Epithelial cell of proximal tubule (primary cell): ENCODE measurements at places on chromosomes 13 and 19.
A peak's percentile ranks its signal among the peaks of the same experiment; 100 is the strongest.

DNA sequence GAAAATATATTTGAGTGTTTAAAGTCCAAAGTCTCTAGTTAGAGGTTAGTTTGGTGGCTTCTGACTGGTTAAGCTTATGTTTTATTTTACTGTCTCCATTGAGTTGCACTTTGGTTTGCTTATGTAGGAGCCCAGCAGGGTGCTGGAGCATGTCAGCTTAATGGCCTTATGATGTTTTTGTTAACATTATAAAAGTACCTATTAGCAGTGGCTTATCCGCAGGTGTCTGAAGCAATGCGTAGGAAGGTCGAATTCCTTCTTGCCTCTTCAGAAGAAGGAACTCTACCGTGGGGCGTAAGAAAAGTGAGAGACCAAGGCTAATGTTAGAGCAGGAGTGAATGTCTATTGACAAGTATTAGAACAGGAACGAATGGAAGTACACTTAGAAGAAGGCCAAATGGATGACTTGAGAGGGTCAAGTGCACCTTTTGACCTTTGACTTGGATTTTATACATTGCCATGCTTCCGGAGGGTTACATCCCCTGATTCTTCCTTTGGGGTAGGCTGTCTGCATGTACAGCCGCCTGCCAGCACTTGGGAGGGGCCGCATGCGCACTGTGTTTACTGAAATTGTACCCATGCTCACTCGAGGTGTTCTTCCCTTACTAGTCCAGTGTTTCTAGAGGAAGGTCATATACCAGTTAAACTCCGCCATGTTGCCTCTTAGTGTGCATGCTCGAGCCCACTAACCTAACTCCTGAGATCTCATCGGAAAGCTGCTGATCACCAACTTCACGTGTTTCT lies 793.9 kb upstream of the PCDH9 start:
- no peak for DNase-seq

- DNase-seq = no peak
These were observed 354.6 kb downstream of the DNAJC15 start for GRCh38 chr13:43377973-43378372.

- DNase-seq = no peak
These were observed 66.2 kb upstream of the GPR183 start for GRCh38 chr13:99373436-99373835.

- no peak for DNase-seq
These were observed 4.8 kb downstream of the FFAR3 start for GRCh38 chr19:35363001-35363590.

DNA sequence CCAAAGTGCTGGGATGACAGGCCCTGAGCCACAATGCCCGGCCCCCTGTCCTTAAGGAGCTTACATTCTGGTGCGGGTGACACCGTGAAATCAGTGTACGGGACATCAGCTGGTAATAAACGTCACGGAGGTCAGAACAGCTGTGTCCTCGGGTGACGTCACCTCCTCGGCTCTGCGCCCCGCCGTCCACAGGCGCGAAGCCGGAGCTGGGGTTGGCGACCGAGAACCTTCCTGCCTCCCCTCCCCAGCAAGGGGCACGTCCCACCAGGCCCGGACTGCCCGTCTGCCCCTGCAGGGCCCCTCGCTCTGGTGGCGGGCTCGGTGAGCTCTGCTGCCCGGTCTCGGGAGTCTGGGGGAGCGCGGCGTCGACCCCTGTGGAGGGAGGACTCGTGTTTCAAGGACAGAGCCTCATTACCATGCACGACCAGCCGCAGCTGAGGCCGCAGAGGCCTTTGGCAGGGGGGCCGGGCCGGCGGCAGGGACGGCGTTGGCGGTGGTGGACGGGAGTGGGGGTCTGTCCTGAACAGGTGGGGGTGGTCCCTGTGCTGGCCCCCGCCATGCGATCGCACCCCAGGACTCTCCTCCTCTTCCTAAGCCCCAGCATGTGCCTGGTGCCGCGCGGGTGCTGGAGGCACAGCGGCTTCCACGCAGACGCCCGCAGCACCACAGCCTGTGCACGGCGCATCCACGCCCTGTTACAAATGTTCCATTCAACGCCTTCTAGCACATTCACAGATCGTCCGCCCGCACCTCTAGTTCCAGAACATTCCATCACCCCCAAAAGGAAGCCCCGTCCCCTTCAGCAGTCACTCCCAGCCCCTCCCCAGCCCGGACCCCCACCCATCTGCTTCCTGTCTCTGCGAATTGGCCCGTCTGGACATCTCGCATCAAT lies 5.4 kb downstream of the LINGO3 start:
- no peak for DNase-seq

DNA sequence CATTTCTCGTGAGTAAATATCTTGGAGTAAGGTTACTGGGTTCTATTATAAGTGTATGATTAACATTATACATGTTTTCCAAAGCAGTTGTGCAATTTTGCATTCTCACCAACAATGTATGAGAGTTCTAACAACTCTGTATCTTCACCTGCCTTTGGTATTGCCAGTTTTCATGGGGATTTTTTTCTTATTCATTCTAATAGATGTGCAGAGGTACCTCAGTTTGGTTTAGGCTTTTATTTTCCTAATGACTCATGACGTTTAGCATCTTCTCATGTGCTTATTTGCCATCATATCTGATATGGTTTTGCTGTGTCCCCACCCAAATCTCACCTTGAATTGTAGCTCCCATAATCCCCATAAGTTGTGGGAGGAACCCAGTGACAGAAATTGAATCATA lies 7.7 kb upstream of the NUDT15 start:
- no peak for DNase-seq

DNA sequence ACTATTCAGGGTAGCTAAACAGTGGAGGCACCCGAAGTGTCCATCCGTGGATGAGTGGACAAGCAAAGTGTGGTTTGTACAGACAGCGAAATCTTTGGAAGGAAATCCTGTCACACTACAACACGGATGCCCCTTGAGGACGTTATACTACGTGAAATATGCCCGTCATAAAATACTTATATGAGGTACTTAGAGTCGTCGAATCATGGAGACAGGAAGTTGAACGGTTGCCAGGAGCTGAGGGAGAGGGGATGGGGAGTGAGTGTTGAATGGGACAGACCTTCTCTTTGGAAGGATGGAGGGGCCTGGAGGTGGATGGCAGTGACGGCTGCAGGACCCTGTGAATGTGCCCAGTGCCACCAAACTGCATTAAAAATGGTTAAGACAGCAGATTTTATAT lies 11.6 kb downstream of the ATP4B start:
- DNase-seq = no peak

DNA sequence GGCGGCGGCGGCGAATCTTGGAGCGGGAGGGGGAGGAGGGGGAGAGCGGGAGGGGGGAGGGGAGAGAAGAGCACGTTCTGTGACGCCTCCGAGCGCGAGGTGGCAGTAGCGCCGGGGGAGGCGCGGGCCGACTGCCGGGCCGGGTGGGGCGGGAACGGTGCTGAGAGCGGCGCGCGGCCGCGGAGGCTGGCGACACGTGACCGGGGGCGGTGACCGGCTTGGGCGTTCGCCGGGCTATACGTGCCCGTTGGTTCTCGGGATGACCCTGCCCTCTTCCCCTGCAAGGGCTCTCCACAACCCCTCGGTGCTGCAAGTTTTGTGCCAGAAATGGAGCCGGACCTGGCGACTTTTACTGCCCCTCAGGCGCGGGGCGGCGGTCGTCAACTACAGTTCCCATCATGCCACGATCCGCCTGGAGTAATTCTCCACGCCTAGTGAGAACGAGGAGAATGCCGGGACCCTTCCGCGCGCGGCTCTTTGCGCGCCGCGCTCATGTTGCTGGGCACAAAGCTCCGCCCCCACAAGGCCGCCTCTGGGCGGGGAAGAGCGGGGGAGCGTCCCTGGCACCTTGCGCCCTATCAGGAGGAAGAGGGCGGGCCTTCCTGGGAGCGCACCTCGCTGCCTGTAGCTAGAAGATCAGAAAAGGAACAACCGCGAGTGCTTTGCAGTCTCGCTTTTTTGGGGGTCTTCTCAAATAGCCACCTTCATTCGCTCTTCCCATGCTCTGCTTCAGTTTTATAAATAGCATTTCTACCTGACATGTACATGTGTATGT lies at the start of gene KPNA3:
TSS of gene KPNA3 (minus strand) at position 133 of the 775 bp plus-strand sequence. CDS start 176 bp downstream, outside the sequence.
- peak; percentile 73 for DNase-seq

DNA sequence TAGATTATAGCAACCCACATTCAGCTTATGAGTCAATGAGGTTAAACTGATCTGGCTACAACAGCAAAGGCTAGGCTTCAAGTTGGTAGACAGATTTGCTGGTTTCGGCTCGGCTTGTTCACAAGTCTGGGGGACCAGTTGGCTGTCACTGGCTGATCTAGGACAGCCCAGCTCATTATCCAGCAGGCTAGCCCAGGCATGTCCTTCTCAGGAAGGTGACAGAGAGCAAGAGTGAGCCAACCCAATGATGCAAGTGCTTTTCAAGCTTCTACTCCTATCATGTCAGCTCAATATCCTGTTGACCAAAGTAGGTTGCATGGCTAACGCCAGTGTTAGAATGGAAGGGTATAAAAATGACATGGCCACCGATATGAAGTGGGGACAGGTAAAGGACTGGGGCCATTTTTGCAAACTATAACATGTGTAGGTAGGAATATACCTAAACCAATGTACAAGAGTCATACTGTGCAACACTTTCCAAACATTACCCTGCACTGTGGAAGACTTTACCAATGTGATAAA lies 220.9 kb upstream of the SOX21 start:
- no peak for DNase-seq

- no peak for DNase-seq
These were observed 3.2 kb downstream of the CCNP start for GRCh38 chr19:40223135-40223822.

GRCh38 chr13:78129823-78130222 lies 211.2 kb upstream of the EDNRB start:
- DNase-seq = no peak

GRCh38 chr19:18172331-18173053 lies 1.1 kb upstream of the IFI30 start:
- DNase-seq = no peak

DNA sequence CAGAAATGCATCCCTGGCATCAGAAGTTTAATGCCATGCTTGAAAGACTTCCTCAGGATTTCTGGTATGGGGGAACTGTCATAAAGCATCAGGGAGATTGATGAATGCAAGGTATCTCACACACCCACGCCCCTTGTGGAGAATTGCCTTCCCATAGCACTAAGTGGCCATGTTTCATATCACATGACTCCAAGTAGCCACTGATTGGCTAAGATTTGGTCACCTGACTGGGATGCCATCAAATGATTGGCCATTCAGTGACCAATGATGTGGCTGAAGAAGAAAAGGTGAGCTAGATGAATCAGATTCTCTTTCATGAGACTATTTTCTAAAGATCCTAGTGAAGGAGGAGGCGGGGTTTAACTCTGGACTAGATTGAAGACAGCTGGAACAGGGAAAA lies 7.3 kb downstream of the KLK8 start:
- no peak for DNase-seq

- no peak for DNase-seq
These were observed 30.3 kb downstream of the OXGR1 start for GRCh38 chr13:96963786-96964475.

DNA sequence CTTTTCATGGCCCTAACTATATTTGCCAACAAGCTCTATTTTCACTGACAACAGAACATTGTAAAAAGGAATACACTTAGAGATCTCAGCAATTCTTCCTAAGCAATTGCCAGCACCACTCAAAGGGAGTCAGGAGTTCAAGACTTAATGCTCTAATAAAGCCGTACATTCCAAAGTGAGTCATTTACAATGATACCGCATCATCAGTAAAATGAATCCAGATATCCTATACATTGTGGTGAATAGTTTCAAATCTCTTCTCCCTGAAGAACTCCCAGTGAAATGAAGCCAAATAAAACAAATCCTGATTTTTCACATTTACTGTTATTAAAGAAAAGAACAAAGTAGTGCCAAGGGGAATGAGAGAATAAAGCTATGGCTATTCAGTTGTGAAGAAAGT lies 2898.7 kb upstream of the PCDH20 start:
- DNase-seq = no peak

DNA sequence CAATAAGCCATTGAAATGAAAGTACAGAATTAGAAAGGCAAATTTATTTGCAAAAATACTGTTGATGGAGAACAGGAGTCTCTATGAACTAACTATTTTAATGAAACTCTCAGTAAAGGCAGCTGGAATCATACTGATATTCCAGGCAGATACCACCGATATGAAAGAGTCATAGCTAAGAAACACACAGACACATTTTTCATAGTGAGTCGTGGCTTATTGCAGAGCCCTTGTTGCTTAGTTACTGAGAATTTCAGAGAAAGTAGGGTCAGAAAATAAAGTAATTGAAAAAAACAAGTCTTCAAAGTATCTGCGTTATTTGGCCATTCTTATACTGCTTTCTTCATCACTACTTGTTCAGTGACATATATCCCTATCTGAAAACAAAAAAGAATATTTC lies 1890.9 kb downstream of the PCDH9 start:
- DNase-seq = no peak

- DNase-seq = no peak
These were observed 7.9 kb upstream of the C3 start for GRCh38 chr19:6728346-6728745.

DNA sequence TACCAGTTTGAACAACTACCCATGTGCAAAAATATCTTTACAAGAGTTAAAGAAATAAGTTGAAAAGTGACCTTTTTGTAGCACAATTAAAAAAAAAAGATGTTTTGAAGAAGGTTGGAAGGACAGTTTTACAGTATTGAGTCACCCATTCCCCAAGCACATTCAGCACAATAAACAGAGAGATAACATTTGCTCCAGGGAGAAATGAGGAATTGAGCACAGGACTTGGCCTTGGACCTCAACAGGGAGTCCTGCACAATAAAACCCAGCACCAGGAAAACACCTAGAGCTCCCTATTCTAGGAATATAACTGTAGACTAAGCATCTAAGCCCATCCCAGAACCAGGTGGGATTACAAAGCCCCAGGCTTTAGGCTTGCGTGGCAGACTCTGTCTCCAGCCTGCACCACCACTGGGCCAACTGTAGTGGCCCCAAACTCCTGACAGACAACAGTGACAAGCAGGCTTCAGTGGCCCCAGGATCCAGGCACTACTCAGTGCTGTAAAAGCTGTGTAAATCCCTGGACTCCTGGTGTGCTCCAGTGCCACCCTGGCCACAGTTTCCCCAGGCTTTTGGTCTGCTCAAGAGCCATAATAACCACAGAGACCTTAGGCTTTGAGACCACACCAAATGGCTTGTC lies 857.2 kb downstream of the SLITRK1 start:
- no peak for DNase-seq

DNA sequence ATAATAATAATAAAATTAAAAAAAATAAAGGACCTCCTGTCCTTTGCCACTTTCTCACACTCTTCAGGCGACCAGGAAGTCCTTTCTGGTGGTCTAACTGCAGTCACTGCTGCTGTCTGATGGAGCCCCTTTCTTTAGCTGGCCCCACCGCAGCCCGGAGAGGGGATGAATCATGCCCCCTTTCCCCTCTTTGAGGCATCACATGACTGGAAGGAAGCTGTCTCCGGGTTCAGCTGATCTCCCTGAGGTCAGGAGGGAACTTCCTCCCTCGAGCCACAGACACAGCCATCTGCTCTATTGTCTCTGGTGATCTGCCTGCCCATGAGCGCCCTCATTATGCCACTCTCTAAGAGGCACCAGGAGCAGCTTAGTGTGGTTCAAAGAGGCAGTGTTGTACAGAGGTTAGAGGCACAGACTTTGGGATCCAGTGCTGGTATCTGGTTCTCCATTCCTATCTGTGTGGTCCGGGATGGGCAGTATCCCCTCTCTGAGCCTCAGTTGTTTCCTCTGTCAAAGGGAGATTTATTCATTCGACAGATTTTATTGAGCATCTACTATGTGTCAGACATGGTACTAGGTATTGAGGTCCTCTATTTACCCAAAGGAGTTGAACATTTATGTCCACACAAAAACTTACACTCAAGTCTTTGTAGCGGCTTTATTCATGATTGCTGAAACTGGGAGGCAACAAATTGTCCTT lies 30.0 kb downstream of the VAV1 start:
- DNase-seq = no peak
